Daoy (cell line): ENCODE measurements at places on chromosomes 6 and 20. TPM values are rescaled to one million over a fixed set of nuclear protein-coding genes. Genes with fewer than 3 reads are reported as not detected.
A peak's percentile ranks its signal among the peaks of the same experiment; 100 is the strongest.

DNA sequence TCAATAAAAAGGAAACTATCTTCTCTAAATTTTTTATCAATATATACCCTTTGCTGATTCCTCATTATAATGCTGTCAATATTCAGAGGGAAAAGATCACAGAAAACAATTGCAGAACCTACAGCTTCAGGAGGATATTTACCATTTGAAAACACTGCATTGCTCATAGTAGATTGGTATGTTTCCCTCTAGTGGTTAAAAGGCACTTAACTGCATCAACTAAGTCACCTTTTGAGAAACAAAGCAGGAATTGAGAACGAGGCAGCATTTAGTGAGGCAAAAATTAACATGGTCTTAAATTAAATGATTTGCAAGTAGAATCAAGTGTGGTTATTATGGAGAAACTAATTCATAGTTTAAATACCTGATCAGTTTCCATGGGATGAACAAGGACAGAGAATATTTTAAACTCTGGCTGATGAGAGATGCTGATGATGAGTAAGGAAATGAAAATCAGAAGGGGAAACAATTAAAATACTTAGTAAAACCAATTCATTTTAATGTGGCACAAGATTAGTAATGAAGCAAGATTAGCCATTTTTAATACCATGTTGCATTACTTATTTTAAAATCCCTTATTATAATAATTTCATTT, 642.1 kb downstream of the EPHA7 start:
- no peak for DNase-seq

DNA sequence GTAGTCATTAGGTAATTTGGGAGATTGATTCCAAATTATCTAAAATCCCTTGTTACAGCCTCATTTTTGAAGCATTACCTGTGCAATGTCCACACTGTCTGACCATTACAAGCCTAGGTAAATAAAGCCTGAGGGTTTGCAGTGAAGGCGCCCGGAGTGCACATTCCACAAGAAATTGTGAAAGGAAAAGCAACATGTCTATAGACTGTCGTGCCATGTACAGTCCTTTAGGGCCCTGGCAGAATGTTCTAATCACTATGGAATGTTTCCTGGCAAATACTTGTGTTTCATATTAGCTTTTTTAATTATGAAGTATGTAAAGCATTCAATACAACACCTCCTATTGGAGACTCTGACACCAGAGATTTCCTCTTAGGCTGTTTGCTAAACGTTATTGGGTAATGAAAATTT, 28.9 kb downstream of the PREP start:
- DNase-seq = peak; percentile 66

DNA sequence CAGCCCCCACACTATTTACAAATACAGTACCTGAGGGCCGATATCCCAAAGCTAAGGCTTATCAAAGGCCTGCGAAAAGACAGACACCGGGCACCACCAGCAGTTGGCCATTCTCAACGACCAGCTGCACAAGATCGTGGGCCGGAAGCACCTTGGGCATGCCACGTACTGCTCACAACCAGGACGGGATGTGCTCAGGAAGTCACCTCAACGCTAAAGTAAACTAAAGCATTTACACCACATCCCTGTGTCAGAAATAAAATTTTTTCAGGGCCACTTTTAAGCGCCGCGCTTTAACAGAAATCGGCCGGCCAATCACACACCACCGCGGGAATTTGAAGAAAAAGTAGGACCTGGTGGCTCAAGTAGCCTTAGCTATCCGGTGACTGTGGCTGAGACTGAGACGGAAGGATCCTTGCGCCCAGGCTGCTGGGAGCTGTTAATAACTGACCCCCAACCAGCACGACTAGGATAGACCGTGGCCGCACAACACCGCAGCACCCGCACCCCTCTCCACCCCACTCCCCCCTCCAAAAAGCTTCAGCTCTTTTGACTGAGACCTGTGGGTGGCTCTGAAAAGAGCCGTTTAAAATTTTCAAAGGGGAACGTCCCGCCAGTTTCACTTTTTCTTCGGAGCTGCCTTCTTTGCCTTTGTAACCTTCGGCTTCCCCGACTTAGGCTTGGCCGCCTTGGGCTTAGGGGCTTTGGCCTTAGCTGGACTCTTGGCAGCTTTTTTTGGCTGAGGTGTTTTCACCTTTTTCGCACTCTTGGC, 131.2 kb upstream of the BTN3A2 start:
- DNase-seq = peak; percentile 50

DNA sequence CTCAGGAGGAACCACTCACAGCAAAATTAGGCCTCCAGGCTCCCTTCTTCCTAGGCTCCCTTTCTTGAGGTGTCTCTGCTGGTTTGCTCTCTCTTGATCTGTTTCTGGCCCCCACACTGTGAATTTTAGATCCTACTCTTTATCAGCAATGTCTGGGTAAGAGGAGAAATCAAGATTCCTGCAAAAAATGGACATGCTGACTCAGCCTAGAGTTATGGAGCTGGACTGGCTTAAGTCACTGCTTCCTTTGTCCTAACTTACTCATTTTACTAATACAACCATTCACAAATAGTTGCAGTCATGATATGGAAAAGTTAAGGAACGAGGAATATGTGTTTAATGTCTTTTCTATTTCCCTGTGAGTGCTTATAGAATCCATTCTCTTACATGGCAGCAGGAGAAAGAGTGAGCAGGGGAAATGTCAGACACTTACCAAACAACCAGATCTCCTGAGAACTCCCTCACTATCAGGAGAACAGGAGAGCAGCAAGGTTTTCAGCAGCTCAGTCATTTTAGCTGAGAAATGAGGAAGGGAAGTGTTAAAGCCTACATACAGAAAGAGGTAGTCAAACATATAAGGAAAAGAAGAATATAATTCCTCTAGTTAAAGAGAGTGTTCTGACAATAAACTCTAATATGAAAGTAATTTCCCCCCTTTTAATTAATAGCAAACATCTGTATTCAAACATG, 160.8 kb downstream of the PDE7B start:
- peak; percentile 53 for DNase-seq

- DNase-seq = no peak
Measured at GRCh38 chr20:52622081-52622480, 350.1 kb upstream of the TSHZ2 start.

GRCh38 chr20:38221119-38221589, 39.4 kb downstream of the KIAA1755 start:
- DNase-seq = peak; percentile 77

DNA sequence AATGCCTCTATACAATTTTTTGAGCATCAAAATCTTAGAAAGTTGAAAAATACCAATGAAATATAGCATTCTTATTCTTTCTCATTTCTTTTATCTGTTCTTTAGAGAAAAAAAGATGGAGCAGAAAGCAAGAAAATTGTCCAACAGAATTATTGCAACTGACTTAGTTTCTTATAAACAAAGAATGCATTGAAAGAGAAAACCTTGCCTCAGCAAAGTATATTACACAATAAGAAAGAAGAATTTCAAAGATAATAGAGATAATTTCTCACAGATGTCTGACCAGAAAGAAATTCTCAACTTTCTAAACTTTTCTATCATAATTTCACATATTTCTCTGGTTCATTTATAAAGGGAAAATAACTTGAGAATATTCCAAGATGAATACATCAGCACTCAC, 47.0 kb upstream of the PRND start:
- no peak for DNase-seq

DNA sequence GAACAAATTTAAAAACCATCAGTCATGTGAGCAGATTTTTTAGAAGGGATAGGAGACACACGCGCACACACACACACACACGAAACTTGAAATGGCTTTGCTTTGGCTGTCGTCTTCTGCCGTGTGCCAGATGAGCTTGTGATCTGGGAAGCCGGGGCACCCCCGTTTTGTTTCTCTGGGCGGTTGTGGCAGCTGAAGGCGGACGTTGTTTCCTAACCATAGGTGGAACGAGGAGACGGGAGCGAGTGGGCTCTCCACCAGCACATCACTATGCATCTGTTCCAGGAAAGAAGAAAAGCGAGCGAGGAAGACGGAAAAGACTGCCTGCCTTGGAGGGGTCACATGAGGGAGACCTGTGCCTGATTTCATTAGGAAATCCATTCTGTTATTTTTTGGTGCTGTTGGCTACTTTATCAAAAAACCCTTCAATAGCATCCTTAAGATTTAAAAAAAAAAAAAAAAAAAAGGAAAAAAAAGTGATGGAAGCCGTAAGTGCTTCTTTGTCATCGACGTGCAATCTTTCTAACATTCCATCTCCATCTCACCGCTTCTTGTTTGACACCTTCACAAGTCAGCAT, 142.1 kb downstream of the DTNBP1 start:
- no peak for DNase-seq

DNA sequence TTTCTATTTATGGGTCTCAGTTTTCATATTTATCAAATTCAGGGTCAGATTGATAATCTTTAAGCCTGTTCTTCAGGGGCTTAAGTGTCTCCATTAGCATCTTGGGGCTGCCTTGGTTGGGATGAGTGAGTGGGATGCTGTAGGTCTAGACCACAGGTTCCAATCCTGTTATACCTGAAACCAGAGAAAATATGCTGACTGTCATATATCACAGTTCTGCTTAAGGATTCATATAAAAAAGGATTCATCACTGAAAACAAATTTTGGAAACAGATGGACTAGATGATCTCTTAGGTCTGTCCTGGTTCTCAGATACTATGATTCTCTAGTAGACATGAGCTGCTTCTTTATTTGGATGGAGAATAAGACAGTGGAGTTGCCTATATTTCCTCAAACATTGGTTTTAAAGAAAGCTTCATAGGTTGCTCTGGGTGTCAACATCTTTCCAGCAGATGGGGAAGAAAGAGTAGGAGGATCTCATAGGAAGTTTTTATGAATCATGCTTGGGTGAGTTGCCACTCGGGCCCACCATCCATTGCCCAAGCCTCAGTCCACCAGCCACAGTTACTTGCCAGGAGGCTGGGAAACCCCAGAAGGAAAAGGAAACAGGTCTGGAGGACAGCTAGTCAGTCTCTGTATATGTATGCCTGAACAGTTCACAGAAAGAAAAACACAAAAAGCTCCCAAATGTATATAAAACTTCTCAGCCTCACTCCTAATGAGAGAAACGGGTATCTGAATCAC, 42.9 kb upstream of the MAP7 start:
- peak; percentile 49 for DNase-seq

- no peak for DNase-seq
Measured at GRCh38 chr6:138500045-138500665, 861 bp upstream of the NHSL1 start.

DNA sequence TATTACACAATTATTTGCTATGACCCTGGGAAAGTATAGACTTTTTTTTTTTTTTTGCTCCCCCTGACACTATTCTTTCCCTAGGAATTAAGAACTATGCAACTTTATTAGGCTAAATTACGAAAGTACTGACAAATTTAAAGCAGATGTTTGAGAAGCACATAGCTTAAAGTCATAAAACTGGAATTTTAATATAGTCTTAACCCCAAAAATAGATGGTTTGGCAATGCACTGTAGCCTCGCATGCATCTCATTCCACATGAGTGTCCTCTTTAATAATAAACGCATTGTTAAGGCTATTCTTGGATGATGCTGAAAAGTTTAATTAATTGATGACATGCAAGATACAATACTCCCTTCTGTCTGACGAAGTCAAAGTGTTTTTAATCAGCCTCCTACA, 49.3 kb downstream of the TBC1D7 start:
- DNase-seq = no peak

GRCh38 chr20:21523281-21523868, 9.5 kb upstream of the NKX2-2 start:
- DNase-seq = no peak

DNA sequence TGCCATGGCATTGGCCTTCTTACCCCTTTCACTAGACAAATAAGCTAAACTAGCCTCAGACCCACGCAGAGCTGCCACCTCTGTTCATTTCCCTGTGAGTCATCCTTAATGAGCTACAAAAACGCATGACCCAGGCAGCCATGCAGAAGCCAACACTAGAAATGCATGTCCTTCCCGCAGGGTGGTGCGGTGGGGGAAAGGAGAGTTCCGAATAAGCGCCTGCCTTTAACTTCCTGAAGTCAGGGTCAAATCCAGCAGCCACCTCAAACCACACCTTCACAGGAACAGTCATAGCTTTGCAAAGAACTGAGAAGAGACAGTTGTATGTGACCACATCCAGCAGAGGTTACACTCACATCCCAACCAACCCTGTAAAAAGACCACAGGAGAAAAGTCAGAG, 40.4 kb downstream of the IRF4 start:
- DNase-seq = peak; percentile 79

DNA sequence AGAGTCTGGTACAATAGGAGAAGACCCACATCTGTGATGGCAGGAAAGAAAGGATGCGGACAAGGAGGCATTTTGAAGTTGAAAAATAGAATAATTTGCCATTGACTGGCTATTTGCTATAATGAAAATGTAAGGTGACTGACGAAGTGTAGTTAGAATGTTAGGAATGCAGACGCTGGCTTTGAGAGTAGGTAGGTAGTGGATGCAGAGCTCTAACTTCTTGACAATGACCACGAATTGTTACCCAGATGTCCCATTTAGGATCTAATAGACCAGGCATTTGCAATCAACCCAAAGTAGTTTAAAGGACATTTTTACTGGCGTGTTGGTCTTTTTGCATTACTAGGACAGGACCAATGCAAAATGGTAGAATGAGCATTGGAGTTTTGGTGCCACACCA, 14.2 kb downstream of the MLIP start:
- no peak for DNase-seq

- DNase-seq = no peak
Measured at GRCh38 chr6:52834481-52834880, 6.1 kb downstream of the GSTA5 start.

DNA sequence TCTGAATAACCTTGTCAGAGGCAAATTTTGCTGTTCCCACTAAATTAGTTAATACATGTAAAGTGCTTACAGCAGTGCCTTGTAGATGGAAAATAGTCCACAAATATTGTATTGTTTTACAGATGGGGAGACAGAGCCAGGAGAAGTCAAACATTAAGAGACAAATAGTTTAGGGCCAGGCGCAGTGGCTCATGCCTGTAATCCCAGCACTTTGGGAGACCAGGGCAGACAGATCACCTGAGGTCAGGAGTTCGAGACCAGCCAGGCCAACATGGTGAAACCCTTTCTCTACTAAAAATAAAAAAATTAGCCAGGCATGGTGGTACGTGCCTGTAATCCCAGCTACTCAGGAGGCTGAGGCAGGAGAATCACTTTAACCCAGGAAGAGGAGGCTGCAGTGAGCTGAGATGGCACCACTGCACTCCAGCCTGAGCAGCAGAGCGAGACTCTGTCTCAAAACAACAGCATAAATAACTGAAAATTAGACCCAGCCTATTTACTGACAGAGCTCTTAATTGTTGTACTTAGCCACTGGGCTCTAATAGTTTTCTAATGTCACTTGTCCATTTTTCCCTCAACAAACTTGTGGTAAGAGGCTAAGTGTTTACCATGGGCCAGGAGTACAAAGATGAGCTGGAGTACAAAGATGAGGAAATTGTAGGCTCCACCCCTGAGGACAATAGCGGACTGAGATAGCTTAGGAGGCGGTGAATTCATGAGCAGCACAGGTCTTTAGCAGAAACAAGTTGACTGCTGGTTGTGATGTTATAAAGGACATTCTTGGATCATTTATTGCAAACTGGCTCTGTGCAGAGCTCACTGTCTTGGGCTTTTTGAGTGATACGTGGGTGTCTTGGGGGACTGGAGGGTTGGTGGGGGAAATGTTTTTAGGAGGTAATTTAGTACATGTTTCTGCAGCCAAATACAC, 6.4 kb downstream of the ZSWIM3 start:
- no peak for DNase-seq

POU3F2 gene
- total RNA-seq = 0.63 and 0.77 TPM in 2 replicates

FAXC gene
- total RNA-seq = 4.7 and 12.2 TPM in 2 replicates

COL21A1 gene
- total RNA-seq = 0.06 TPM in 1 of 2 replicates, not detected in the other

SNRNP48 gene
- 15.5 and 15.9 TPM in 2 replicates for total RNA-seq

IRF4 gene
- 0.23 TPM in 1 of 2 replicates, not detected in the other for total RNA-seq

MYL9 gene
- total RNA-seq = 15.1 and 29.0 TPM in 2 replicates

IMPG1 gene
- total RNA-seq = not detected in 2 replicates

KIF13A gene
- total RNA-seq = 18.1 and 23.0 TPM in 2 replicates

CCN2 gene
- 82.6 and 86.6 TPM in 2 replicates for total RNA-seq

BTN1A1 gene
- not detected in 2 replicates for total RNA-seq
